ENCODE measurements at places on chromosomes 7 and 10.

- DNase-seq = no peak
Measured at GRCh38 chr7:41404375-41405074, 298.4 kb downstream of the INHBA start.

GRCh38 chr7:43658718-43659548 is 70.4 kb downstream of the COA1 start:
- DNase-seq = peak; percentile 96

DNA sequence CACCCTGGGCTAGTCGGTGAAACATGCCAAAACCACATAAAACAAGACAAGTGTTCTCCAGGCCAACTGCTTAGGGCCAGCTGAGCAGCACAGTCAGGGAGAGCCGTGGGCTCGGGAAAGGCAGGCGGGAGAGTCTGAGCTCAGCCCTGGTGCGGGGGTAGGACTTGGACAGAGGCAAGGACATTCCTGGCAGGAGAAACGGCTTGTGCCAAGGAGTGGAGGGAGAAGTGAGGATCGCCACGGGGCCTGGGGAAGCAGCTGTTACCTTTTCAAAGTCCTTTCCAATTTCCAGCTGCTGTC is 4.2 kb downstream of the ELN start:
- DNase-seq = peak; percentile 48

DNA sequence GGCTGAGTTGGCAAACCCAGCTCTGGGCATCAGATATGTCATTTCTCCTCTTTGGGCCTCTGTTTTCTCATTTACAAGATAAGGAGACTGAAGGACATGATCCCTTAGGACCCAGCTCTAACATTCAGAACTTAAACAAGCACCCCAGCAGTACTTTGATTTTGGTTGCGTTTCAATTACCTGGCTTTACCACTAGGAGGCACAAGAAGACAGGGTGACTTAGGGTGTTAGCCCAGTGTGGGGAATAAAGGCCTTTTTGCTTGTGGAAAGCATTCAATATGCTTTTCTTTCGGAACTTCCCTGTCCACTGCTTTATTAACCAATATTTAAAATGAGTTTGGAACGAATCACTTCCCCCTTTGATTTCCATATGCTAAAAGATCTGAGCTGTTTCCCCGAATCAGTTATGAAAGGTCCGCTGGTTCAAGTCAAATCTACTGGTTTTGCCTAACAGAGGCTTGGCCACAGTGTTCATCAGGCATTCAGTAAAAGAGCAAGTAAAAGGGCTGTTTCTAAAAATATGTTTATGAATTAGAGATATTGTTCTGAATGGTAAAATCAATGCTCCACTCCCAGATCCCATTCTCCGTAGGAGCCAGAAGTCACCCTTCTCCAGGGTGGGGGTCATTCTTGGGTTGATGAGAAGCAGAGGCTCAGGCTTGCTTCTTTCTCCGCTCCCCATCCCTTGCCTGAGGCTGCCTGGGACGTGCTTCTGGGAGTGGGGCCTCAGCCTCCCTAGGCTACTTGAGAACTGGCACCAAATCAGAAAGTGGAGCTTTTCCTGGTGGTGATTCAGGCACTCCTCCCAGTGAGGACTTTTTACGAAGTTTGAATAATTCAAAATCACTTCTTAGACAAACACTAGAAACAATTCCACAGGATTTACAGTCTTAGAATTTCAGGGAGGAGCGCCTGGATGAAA is 105.5 kb downstream of the MYOF start:
- peak; percentile 85 for DNase-seq

DNA sequence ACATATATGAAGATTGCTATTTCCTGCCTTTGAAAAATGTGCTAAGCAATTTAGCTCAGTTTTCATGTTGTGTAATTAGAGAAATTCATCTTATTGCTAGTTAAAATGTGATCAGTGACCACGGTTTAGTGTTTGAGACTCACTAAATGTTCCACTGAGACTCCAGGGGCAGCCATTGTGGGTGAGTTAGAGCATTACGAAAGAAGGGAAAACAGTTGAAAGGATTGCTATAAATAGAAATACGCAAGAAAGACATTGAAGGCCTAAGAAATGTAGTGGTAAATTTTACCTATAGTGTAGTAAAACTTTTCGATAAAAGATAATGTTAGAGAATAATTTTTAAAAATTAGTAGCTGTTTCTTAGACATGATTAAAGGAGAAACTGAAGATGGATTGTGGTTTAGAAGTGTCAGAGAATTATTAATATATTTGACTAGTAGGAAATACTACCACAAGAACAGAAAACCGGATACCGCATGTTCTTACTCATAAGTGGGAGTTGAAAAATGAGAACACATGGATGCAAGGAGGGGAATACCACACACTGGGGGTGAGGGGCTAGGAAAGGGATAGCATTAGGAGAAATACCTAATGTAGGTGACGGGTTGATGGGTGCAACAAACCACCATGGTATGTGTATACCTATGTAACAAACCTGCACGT is 394.5 kb downstream of the SEMA3D start:
- DNase-seq = peak; percentile 7

GRCh38 chr10:22649994-22650393 is 64.4 kb downstream of the PIP4K2A start:
- DNase-seq = no peak

DNA sequence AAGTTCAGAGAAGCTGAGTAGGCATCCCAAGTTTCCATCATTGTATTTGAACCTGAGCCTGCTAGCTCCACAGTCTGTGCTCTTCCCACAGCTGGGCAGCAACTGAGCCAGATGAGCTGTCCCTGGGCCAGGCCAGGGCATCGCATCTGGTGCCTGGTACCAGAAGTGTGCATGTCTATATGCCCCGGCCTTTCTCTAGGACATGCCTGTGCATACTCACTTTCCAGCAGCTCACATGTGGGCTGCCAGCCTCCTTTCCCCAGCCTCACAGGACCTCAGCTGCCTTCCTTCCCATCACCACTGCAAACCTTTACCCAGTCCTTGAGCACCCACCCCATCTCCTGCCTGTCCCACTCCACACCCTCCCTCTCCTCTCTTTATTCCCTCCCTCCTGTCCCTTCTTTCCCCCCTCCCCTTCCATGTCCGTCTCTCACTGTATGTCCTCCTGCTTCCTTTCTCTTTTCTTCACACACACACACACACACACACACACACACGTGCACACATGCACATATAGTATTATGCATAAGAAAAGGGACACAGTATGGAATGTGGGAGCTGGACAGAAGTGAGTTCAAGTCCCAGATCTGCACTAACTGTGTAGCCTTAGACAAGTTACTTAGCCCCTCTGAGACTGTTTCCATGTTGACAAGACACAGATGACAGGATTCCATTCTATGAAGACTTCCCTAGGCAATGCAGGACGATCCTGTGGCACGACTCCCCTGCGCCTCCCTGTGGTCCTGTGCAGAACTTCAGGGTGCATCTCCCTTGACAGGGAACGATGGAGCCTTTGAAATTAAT is 10.9 kb downstream of the CDHR1 start:
- DNase-seq = peak; percentile 32

GRCh38 chr7:99385564-99385963 is 11.0 kb downstream of the ARPC1B start:
- no peak for DNase-seq

Measured in amniotic epithelial cell (primary cell).